ENCODE measurements at places on chromosomes 6 and 20.

- H3K36me3 ChIP-seq: no peaks in the 10 kb centered on the region
- no peak for DNase-seq
- H3K4me1 ChIP-seq: peaks cover 3% of the 10 kb centered on the region
- no peak overlapping the region for H3K27ac ChIP-seq
- no peaks in the 10 kb centered on the region for H3K27me3 ChIP-seq
Observed at GRCh38 chr6:3350252-3350796, 91.6 kb downstream of the PSMG4 start.

- DNase-seq: no peak
- H3K36me3 ChIP-seq: no peaks in the 10 kb centered on the region
- no peaks in the 10 kb centered on the region for H3K4me1 ChIP-seq
- no peak overlapping the region for H3K27ac ChIP-seq
Observed at GRCh38 chr20:52490711-52491430, 299.3 kb upstream of the ZFP64 start.

- no peak for DNase-seq
- H3K27me3 ChIP-seq: no peaks in the 10 kb centered on the region
- H3K4me3 ChIP-seq: no peak overlapping the region
Observed at GRCh38 chr20:58818586-58819285, 32.0 kb downstream of the GNAS-AS1 start.

GRCh38 chr6:22613695-22614094 is 44.3 kb downstream of the HDGFL1 start:
- H3K36me3 ChIP-seq: no peaks in the 10 kb centered on the region
- no peak overlapping the region for H3K27ac ChIP-seq
- H3K4me1 ChIP-seq: no peaks in the 10 kb centered on the region

DNA sequence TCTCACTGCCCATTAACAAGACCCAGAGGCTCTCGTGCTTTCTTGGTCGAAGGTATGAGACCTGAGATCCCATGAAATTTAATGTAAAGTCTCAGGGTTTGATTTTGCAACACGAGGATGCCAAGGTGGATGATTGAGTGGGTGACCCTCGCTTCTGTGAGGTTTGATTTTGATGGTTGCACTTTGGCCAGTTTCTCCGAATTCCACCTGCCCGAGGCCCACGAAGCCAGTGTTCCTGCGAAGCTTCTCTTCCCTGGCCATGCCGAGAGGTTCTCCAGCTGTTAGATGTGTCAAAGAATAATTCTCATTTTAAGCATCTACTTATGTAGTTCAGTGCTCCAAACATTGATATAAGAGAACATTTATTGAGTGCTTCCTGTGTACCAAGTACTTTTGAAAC is at the start of gene KIF25:
KIF25 (plus strand) TSS at position 30 of the 400 bp plus-strand sequence. CDS start 31,915 bp downstream, outside the sequence.
- H3K36me3 ChIP-seq: no peaks in the 10 kb centered on the region
- no peaks in the 10 kb centered on the region for H3K27me3 ChIP-seq
- peak within 1 kb of the TSS; percentile 3 for H3K27ac ChIP-seq
- DNase-seq: no peak
- H3K4me3 ChIP-seq: peak within 1 kb of the TSS; percentile 24

GRCh38 chr6:75384116-75384515 is 99.5 kb upstream of the TMEM30A start:
- no peak overlapping the region for H3K4me3 ChIP-seq
- no peaks in the 10 kb centered on the region for H3K27me3 ChIP-seq
- H3K4me1 ChIP-seq: no peaks in the 10 kb centered on the region
- no peaks in the 10 kb centered on the region for H3K36me3 ChIP-seq

DNA sequence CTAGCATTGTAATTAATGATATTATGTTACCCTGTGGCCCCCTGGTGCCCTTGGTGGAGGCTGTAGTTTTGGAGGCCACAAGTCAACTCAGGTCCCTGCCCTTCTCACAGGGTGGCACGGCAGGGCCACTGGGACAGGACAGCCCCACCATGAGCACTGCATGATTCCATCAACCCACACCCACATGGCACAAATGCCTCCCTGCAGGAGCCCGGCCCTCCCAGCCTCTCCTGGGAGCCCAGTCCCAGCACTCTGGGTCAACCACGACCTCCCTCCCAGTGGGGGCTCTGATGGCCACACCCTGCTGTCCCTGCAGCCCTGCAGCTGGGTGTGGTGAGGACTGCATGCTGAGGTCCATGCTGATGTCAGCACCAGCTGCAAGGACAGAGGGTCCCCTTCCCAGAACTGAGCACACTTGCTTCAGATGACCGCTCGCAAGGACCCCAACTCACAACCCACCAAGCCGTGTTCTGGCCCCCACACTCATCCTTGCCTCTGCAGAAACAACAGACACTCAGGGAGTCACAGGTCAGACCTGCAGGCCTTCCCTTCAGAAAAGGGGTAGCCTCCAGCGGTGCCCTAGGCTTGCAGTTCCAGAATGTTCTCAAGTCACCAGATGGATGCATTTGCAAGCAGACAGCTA is 15.7 kb upstream of the CST7 start:
- no peaks in the 10 kb centered on the region for H3K27me3 ChIP-seq
- H3K36me3 ChIP-seq: no peaks in the 10 kb centered on the region
- H3K4me3 ChIP-seq: no peak overlapping the region
- no peak overlapping the region for H3K27ac ChIP-seq
- no peaks in the 10 kb centered on the region for H3K4me1 ChIP-seq
- DNase-seq: no peak

- H3K36me3 ChIP-seq: no peaks in the 10 kb centered on the region
- no peaks in the 10 kb centered on the region for H3K27me3 ChIP-seq
- H3K4me1 ChIP-seq: no peaks in the 10 kb centered on the region
- H3K4me3 ChIP-seq: no peak overlapping the region
Observed at GRCh38 chr6:122969999-122970533, 26.0 kb upstream of the CLVS2 start.

- H3K36me3 ChIP-seq: no peaks in the 10 kb centered on the region
- no peaks in the 10 kb centered on the region for H3K4me1 ChIP-seq
- no peak overlapping the region for H3K4me3 ChIP-seq
- DNase-seq: no peak
Observed at GRCh38 chr20:12130781-12131180, 213.1 kb downstream of the BTBD3 start.

- peaks cover 7% of the 10 kb centered on the region for H3K4me1 ChIP-seq
- H3K27ac ChIP-seq: no peak overlapping the region
- no peak for DNase-seq
- H3K27me3 ChIP-seq: no peaks in the 10 kb centered on the region
Observed at GRCh38 chr20:57650756-57651483, 30.7 kb upstream of the ZBP1 start.

DNA sequence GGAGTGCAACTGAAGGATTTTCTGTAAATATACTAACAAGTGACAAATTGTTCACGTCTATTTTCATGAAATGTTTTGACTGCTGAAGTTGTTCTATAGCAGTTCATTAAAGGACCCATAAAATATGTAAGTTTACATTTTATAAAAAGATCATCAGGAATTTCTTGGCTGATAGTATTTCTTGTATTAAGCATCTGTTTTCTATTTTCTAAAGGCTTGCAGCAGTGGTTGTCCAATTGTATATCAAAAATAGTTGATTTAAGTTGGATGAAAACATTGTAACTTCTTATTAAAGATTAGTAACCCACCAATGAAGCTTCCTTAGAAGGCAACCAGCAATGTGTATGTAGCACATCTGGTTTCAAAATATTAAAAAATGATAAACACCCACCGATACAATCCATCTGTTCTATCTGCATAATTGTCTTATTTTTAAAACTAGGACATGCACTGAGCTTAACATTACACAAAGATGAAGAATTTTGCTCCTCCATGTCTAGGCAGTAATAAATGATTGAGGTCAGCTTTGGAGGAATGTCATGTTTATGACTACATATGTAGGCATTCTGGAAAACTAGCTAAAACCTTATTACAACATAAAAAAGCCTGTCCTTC is 301.3 kb upstream of the TCF21 start:
- no peaks in the 10 kb centered on the region for H3K36me3 ChIP-seq
- no peak for DNase-seq
- H3K4me3 ChIP-seq: no peak overlapping the region
- no peak overlapping the region for H3K27ac ChIP-seq
- no peaks in the 10 kb centered on the region for H3K27me3 ChIP-seq
